ENCODE measurements at places on chromosomes 1 and 21. TPM values are rescaled to one million over a fixed set of nuclear protein-coding genes. Genes with fewer than 3 reads are reported as not detected.

DNA sequence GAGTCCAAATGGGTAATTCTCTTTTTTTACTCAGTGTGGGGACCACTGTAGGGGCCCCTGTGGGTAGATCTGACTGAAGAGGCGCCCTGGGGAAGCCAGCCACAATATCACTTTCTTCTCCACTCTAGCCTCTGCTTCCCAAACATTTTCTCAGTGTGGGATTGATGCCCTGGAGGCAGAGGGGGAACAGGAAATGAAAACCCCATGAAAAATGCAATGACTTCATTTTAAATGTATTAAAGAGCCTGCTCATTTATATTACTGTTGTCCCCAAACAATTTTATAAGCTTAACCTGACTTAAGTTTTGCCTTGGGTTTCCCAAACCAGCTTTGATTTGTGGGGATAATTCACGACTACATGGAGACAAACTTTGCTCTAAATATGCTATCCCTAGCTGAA is 181.9 kb downstream of the C1orf94 start:
- no peaks in the 10 kb centered on the region for H3K27me3 ChIP-seq
- no peak overlapping the region for H3K27ac ChIP-seq
- DNase-seq: no peak
- H3K4me3 ChIP-seq: no peak overlapping the region
- H3K36me3 ChIP-seq: no peaks in the 10 kb centered on the region

- no peaks in the 10 kb centered on the region for H3K4me1 ChIP-seq
- H3K27me3 ChIP-seq: no peaks in the 10 kb centered on the region
- H3K27ac ChIP-seq: peak overlapping the region; percentile 16
- DNase-seq: no peak
- no peaks in the 10 kb centered on the region for H3K36me3 ChIP-seq
- no peak overlapping the region for H3K4me3 ChIP-seq
Measured at GRCh38 chr21:39776589-39776988, 31.6 kb downstream of the IGSF5 start.

GRCh38 chr1:9465640-9466039 is 73.6 kb upstream of the SLC25A33 start:
- H3K27ac ChIP-seq: no peak overlapping the region
- H3K4me3 ChIP-seq: no peak overlapping the region
- H3K36me3 ChIP-seq: no peaks in the 10 kb centered on the region
- no peaks in the 10 kb centered on the region for H3K27me3 ChIP-seq

DNA sequence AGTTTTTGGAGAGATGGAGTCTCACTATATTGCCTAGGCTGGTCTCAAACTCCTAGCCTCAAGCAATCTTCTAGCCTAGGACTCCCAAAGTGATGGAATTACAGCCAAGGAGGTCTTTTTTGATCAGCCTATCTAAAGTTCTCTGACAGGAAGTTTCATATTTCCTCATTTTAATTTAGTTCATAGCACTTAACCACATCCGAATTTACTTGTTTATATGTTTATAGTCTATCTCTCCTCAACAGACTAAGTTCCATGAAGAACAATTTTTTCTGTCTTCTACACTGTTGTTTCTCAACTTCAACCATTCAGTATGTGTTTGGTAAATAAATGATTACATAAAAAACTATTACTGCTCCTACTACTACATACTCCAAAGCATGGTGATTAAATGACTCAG is 47.9 kb downstream of the GON4L start:
- no peaks in the 10 kb centered on the region for H3K27me3 ChIP-seq
- no peak for DNase-seq
- peaks cover 32% of the 10 kb centered on the region for H3K36me3 ChIP-seq
- no peak overlapping the region for H3K27ac ChIP-seq
- H3K4me1 ChIP-seq: no peaks in the 10 kb centered on the region

DNA sequence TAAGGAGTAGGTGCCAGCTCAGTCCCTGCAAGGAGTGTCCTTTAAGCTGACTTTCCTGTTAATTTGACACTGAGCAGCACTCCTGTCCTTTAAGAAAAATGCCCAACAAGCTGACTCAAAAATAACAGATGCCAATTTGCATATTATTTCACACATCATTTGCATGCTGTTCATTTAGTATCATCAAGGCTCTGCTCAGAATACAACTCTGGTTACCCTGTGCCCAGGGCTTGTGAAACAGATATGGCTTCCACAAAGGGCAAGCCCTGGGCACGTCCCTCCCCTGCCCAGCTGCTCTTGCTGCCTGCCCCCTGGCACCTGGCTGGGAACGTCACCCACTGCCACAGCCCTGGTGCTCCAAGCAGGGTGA is 10.3 kb downstream of the KCNN3 start:
- no peaks in the 10 kb centered on the region for H3K4me1 ChIP-seq
- H3K27ac ChIP-seq: no peak overlapping the region
- H3K4me3 ChIP-seq: no peak overlapping the region

GRCh38 chr1:100927276-100927675 is 31.4 kb downstream of the SLC30A7 start:
- H3K4me1 ChIP-seq: no peaks in the 10 kb centered on the region
- H3K36me3 ChIP-seq: peaks cover 8% of the 10 kb centered on the region
- H3K27me3 ChIP-seq: no peaks in the 10 kb centered on the region
- DNase-seq: no peak
- no peak overlapping the region for H3K27ac ChIP-seq

GRCh38 chr1:182278144-182279054 is 113.2 kb downstream of the GLUL start:
- no peaks in the 10 kb centered on the region for H3K36me3 ChIP-seq
- no peaks in the 10 kb centered on the region for H3K27me3 ChIP-seq
- no peak for DNase-seq
- no peak overlapping the region for H3K4me3 ChIP-seq
- no peak overlapping the region for H3K27ac ChIP-seq
- no peaks in the 10 kb centered on the region for H3K4me1 ChIP-seq

DNA sequence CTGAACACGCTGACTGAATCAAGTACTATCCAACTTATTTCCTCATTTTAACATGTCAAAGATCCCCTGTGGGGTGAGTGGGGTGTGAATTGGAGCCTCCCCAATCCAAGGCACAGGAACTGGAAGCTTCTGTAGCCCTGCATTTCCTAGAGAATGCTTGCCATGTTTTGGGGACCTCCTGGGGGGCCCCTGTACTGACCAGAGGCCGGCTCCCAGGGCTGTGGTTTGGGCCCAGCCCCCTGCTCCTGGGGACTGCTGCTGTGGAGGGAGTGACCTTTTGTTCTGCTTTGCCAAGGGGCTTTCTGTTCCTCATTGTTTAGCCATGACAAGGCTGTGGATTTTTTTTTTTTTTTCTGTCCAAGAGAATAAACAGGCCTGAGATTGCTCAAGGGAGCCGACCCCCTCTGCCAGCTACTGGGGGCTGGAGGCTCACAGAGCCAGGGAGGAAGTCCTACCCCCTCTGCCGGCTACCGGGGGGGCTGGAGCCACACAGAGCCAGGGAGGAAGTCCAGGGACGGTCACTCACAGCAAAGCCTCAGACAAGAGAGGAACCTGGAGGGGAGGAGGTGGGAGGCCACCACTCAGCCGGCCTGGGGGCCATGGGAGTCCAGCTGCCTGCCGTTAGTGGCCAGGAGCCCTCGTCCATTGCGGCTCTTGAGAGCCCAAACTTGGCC is 17.4 kb downstream of the TNFRSF1B start:
- DNase-seq: peak; percentile 28
- H3K36me3 ChIP-seq: no peaks in the 10 kb centered on the region
- peaks cover 41% of the 10 kb centered on the region for H3K4me1 ChIP-seq
- H3K27ac ChIP-seq: peak overlapping the region; percentile 54

DNA sequence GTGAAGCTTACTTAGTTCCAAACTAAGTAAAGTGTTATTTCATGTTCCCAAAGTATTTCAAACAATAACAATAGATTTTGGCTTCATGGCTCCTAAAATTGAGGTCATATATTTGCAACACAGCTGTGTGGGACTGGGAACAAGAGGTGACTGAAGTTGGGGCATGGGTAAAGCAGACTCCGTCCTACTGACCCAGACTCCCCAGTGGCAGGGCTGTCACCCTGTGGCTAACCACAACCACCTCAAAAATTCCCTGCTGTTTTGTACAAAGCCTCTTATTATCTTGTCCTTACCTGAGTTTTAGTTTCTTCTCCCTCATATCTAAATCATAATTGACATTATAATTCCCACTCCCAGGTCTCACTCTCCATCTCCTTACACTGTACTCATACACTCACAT is 117.6 kb downstream of the PTGER3 start:
- H3K4me1 ChIP-seq: peaks cover 19% of the 10 kb centered on the region
- DNase-seq: no peak
- H3K4me3 ChIP-seq: no peak overlapping the region
- no peaks in the 10 kb centered on the region for H3K36me3 ChIP-seq

DNA sequence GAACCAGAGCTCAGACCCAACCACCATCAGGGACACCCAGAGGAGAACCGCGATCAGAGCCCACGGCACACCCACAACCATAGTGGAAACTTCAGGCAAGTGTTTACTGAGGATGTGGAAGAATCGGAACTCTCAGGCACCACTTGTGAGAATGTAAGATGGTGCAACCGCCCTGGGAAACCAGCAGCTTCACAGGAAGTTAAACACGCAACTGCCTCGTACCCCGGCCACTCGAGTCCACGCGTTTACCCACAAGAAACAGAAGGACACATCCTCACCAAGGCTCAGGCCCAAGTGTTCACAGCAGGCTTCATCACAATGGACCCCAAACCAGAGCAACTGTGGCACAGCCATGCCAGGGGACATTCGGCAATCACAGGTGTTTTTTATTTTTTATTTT is 51.4 kb upstream of the COL6A2 start:
- H3K36me3 ChIP-seq: no peaks in the 10 kb centered on the region
- DNase-seq: no peak
- H3K4me3 ChIP-seq: no peak overlapping the region
- no peaks in the 10 kb centered on the region for H3K27me3 ChIP-seq
- peaks cover 12% of the 10 kb centered on the region for H3K4me1 ChIP-seq

DNA sequence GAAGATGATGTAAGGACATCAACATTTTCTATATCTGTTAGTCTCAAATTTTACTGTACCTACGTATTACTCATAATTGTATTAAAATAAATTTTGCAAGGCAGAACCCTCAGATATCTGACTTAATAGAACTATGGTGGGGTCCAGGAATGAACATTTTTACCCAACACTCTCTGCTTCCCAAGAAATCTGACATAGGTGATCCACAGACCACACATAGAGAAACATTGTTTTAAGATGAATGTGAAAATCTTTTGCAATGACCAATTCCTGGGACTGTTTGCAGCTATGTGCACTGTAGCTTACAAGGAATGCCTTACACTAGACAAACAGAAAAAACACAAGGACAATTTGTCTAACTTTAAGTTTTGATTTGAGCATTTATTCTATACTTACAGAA is 645.6 kb upstream of the ADGRL2 start:
- no peak overlapping the region for H3K27ac ChIP-seq
- no peaks in the 10 kb centered on the region for H3K4me1 ChIP-seq
- no peak for DNase-seq
- no peaks in the 10 kb centered on the region for H3K36me3 ChIP-seq
- no peaks in the 10 kb centered on the region for H3K27me3 ChIP-seq
- no peak overlapping the region for H3K4me3 ChIP-seq

GRCh38 chr1:225962440-225962975 is 21.5 kb upstream of the LEFTY2 start:
- H3K4me1 ChIP-seq: peaks cover 7% of the 10 kb centered on the region
- no peak overlapping the region for H3K27ac ChIP-seq
- no peak overlapping the region for H3K4me3 ChIP-seq
- H3K27me3 ChIP-seq: no peaks in the 10 kb centered on the region
- H3K36me3 ChIP-seq: no peaks in the 10 kb centered on the region

DNA sequence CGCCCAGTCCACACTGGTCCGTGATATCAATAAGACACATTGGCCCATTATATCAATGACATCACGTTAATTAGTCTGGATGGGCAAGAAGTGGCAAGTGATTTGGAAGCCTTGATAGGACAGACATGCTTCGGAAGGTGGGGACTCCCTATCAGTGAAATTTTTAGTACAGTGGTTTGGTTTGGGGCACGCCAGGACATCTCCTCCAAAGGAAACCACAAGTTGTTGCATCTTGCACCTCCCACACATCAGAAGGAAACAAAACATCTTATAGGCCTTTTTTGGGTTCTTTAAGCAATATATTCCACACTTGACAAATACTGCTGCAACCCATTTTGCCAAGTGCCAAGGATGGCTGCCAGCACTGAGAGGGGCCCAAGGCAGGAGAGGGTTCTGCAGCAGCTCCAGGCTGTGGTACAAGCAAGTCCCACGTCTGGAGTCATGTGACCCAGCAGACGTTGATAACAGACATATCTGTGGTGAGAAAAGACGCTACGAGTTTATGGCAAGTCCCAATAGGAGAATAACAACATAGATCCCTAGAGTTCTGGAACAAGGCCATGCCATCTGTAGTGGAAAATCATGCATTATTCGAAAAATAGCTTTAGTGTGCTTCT is 95.3 kb upstream of the DISP3 start:
- DNase-seq: no peak
- no peaks in the 10 kb centered on the region for H3K4me1 ChIP-seq
- H3K27me3 ChIP-seq: no peaks in the 10 kb centered on the region
- no peaks in the 10 kb centered on the region for H3K36me3 ChIP-seq

GRCh38 chr1:244826712-244827111 is 8.7 kb upstream of the COX20 start:
- H3K27ac ChIP-seq: no peak overlapping the region
- H3K4me1 ChIP-seq: no peaks in the 10 kb centered on the region
- no peak for DNase-seq
- H3K4me3 ChIP-seq: no peak overlapping the region

The TAL1 gene
- total RNA-seq: 3.0 TPM

The TRPM2 gene
- 12.9 TPM for total RNA-seq

The NFASC gene
- total RNA-seq: 29.5 TPM

Measured in thoracic aorta (tissue), 2 donors.